ENCODE measurements at places on chromosomes 6 and 20.

GRCh38 chr20:41179961-41180360, 42.6 kb downstream of the PLCG1 start:
- DNase-seq, result no peak

DNA sequence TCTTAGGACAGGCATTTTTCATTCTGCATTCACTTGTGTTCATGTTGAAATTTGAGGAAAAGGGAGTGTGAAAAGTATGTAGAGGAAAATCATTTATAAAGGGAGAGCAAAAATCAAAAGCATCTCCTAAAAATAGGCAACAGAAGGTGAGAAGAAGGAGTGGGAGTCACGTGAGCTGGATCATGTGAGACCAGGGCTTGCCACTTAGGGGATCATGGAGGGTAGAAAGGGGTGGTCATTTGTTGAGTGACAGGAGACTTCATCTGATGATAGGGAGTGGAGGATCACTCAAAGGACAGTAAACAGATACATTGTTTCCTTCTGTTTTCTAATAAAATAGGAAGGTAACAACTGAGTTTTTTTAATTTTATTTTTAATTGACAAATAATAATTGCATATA, 17.1 kb downstream of the RBM24 start:
- DNase-seq, result no peak

- no peak for DNase-seq
Measured at GRCh38 chr20:14709439-14709838, 372.0 kb upstream of the FLRT3 start.

GRCh38 chr6:55826941-55827340, 48.4 kb downstream of the BMP5 start:
- no peak for DNase-seq

- no peak for DNase-seq
Measured at GRCh38 chr20:58712806-58713731, 20.5 kb downstream of the NPEPL1 start.

DNA sequence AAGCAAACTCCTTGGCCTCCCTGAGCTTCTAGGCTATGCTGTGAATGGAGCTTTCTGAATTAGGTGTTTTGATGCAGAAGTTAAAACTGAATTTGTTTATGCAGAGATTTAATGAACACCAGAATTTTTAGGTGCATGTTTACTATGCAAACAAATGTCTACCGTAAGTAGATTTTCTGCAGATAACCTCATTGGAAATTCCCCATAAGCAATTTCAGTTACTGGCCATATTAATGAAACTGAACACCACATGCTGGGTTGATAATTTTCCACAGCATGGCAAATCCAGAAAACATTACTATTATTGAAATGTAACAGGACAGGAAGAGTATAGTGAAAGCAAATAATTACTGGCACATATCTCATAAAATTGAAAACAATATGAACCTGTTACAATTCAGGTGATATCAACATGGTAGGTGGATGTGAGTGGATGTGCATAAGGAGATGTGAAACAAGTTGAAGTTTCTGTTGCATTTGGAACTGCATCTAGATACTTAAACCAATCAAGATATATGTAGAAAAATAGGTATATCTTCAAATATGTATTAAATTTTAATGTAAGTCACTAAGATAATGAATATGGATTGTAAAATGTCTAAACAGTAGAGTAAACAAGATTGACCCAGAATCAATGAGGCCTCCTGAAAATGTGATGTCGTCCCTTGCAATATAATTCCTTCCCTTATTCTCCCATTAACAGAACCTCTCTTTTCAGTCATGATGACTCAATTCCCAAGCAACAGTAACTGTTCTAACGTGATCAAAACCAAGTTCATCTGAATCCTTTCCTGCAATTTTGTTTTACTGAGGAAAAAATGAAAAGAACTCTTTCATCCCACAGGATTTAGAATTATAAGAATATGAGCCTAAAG, 11.0 kb downstream of the PTCHD4 start:
- no peak for DNase-seq
